Breast epithelium (tissue), 4 donors: ENCODE measurements at places on chromosomes 12 and 14. TPM values are rescaled to one million over a fixed set of nuclear protein-coding genes. Genes with fewer than 3 reads are reported as not detected.

TGM1 gene
- total RNA-seq = 0.32 TPM

DNA sequence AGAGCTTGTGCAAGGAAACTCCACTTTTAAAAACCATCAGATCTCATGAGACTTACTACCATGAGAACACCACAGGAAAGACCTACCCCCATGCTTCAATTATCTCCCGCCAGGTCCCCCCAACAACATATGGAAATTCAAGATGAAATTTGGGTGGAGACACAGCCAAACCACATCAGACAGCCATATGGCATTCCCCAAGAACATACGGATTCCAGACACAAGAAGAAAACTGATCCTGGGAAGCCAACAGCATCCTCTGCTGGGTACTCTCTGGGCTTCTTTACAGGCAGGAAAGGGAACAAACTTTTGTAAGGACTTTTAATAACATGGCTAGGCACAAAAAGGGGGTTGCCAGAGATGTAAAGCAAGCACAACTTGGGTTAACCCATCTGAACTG is 127.2 kb downstream of the TMEM132C start:
- H3K27me3 ChIP-seq = no peaks in the 10 kb centered on the region
- no peaks in the 10 kb centered on the region for H3K36me3 ChIP-seq
- no peak overlapping the region for H3K4me3 ChIP-seq
- no peaks in the 10 kb centered on the region for H3K4me1 ChIP-seq
- H3K27ac ChIP-seq = no peak overlapping the region

DNA sequence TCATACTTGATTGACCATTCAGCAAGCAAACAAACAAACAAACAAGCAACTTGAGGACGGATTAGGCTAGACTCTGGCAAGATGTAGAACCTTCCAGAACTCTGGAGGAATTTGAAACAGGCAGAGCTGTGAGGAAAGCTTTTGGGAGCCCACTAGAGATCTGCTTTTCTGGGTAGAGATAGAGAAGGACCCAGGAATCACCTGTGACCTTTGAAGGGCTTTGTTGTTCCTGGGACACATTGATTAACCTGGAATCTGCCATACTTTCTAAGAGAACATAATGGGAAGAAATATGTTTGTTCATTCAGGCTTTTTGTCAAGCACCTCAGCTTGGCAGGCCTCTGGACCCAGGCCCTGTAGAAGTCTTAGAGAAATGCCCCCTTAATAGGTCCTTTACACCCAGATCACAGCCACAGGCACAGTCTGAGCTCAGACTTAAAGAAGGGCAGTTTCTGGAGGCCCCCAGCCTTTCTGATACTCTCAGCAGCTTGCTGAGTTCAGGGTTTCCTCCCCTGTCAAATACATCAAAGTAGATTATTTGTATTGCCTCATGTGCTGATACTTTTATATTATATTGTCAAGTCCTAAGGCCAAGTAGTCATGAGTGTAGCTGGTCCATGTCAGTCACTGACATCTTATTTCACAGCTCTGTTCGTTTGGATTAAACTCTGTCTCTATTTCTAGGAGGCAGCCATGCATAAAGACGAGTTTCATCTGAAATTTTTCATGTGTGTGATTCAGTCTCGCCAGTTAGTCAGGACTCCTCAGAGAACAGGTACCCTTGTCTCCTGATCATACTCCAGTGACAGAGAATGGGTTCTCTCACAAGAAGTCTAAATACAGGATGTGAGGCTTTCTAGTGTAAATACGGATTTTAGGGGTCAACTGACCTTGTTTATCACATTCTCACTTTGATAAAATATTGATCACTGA is 1.1 kb upstream of the SENP1 start:
- no peaks in the 10 kb centered on the region for H3K36me3 ChIP-seq
- peak overlapping the region; percentile 97 for H3K27ac ChIP-seq
- no peaks in the 10 kb centered on the region for H3K4me1 ChIP-seq
- H3K27me3 ChIP-seq = no peaks in the 10 kb centered on the region

- H3K27ac ChIP-seq = no peak overlapping the region
- H3K27me3 ChIP-seq = no peaks in the 10 kb centered on the region
- H3K36me3 ChIP-seq = no peaks in the 10 kb centered on the region
- peak; percentile 50 for DNase-seq
- H3K4me3 ChIP-seq = no peak overlapping the region
Measured at GRCh38 chr14:20697273-20698017, 8.9 kb downstream of the ANG start.

GRCh38 chr12:40505327-40505726 is 186.9 kb upstream of the CNTN1 start:
- H3K36me3 ChIP-seq = no peaks in the 10 kb centered on the region
- H3K27me3 ChIP-seq = no peaks in the 10 kb centered on the region
- no peak for DNase-seq
- H3K4me3 ChIP-seq = no peak overlapping the region
- H3K4me1 ChIP-seq = no peaks in the 10 kb centered on the region

KRT79 gene
- total RNA-seq = not detected

MOAP1 gene
- total RNA-seq = 29.0 TPM

GALNT8 gene
- total RNA-seq = 2.7 TPM

SPIC gene
- not detected for total RNA-seq

DNA sequence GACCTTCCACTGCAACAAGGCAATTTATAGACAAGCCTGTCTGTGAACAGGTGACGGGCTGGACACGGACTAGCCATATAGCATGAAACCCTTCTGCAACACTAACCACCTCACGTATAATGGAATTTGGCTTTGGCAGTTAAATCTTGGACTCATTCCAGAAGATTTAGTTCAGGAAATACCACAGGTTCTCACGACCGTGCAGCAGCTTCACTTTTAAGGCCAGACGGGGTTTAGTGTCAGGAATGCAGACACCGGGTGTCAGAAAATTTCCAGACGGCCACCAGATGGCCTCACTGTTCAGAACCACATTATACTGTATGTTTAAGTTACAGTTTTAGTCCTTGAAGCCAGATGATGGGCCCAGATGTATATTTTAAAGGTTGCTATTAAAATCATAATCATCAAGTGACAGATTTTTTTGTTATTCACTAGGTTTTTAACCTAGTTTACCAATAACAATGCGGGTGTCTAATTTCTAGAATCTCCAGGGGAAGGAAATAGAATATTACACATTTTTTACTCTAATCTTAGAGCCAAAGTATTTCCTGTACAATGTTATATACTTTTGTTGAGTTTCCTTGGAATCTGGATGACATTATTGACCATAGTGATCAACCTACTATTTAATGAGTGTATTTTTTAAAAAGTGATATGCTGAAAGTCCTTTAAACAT is 90.5 kb upstream of the TMPO start:
- no peak overlapping the region for H3K4me3 ChIP-seq
- DNase-seq = no peak
- no peaks in the 10 kb centered on the region for H3K27me3 ChIP-seq
- H3K27ac ChIP-seq = no peak overlapping the region
- no peaks in the 10 kb centered on the region for H3K4me1 ChIP-seq
- no peaks in the 10 kb centered on the region for H3K36me3 ChIP-seq

VRTN gene
- total RNA-seq = not detected

- H3K4me3 ChIP-seq = no peak overlapping the region
- no peaks in the 10 kb centered on the region for H3K4me1 ChIP-seq
- no peak overlapping the region for H3K27ac ChIP-seq
- H3K36me3 ChIP-seq = no peaks in the 10 kb centered on the region
- peak; percentile 39 for DNase-seq
Measured at GRCh38 chr12:57580466-57580795, 10.6 kb upstream of the PIP4K2C start.

SDSL gene
- total RNA-seq = 4.6 TPM

FGF6 gene
- not detected for total RNA-seq

TEAD4 gene
- 24.3 TPM for total RNA-seq

PGF gene
- total RNA-seq = 3.7 TPM

GRCh38 chr12:110001596-110001995 is 2.4 kb downstream of the ANKRD13A start:
- no peaks in the 10 kb centered on the region for H3K27me3 ChIP-seq
- no peak overlapping the region for H3K4me3 ChIP-seq
- H3K36me3 ChIP-seq = no peaks in the 10 kb centered on the region

GRCh38 chr12:89862511-89863445 is 154.1 kb upstream of the ATP2B1 start:
- no peaks in the 10 kb centered on the region for H3K4me1 ChIP-seq
- H3K27me3 ChIP-seq = no peaks in the 10 kb centered on the region
- no peak for DNase-seq
- H3K4me3 ChIP-seq = peak overlapping the region; percentile 9
- H3K27ac ChIP-seq = no peak overlapping the region

FAM186B gene
- total RNA-seq = 0.59 TPM

- H3K27me3 ChIP-seq = no peaks in the 10 kb centered on the region
- H3K36me3 ChIP-seq = no peaks in the 10 kb centered on the region
- no peak overlapping the region for H3K4me3 ChIP-seq
- DNase-seq = no peak
Measured at GRCh38 chr12:25245491-25245890, 5.2 kb downstream of the KRAS start.

DNA sequence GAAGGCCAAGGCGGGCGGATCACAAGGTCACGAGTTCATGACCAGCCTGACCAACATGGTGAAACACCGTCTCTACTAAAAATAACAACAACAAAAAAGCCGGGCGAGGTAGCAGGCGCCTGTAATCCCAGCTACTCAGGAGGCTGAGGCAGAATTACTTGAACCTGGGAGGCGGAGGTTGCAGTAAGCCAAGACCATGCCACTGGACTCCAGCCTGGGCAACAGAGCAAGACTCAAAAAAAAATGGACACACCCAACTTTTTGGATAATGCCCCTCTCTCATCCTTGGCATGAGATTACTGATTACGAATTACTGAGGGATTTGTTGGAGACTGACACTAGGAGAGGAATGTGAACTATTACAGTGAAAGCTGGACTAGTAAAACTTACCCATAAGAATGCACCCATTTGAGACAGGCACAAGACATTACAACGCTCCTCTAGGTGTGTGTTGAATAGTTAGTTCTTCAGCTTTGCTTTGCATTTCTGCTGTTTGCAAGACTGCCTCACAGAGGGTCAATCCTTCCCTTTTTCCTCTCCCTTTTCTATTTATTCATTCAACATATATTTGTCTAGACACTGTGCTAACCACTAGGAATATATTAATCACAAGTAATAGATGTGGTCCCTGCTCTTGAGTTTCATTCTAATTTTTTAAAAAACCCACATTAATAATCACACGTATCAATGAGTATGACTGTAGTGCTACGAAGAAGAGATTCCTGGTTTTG is 46.0 kb upstream of the OR5AU1 start:
- no peak overlapping the region for H3K27ac ChIP-seq
- H3K4me3 ChIP-seq = no peak overlapping the region
- no peak for DNase-seq
- H3K27me3 ChIP-seq = no peaks in the 10 kb centered on the region

- H3K4me3 ChIP-seq = no peak overlapping the region
- H3K4me1 ChIP-seq = no peaks in the 10 kb centered on the region
- H3K27me3 ChIP-seq = no peaks in the 10 kb centered on the region
- no peak overlapping the region for H3K27ac ChIP-seq
- no peak for DNase-seq
Measured at GRCh38 chr12:1935242-1935641, 16.8 kb upstream of the CACNA2D4 start.

DNA sequence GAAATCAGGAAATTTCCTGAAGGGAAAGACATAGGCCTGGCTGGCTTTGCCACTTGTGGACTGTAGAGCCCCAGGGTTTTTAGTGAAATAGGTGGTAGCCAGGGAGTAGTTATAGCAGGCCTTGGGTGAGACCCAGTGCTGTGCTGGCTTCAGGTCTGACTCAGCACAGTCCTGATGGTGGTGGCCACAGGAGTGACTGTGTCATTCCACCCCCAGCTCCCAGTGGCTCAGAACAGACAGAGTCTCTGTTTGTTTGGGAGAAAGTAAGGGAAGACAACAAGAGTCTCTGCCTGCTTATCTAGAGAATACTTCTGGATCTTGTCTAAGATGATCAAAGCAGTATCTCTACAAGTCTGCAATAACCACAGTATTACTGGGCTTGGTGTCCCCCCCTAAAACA is 27.5 kb upstream of the OR6J1 start:
- no peaks in the 10 kb centered on the region for H3K27me3 ChIP-seq
- H3K27ac ChIP-seq = no peak overlapping the region
- no peaks in the 10 kb centered on the region for H3K4me1 ChIP-seq
- no peak overlapping the region for H3K4me3 ChIP-seq
- no peaks in the 10 kb centered on the region for H3K36me3 ChIP-seq

GRCh38 chr14:53328841-53329240 is 175.7 kb upstream of the DDHD1 start:
- no peaks in the 10 kb centered on the region for H3K27me3 ChIP-seq
- H3K4me1 ChIP-seq = no peaks in the 10 kb centered on the region
- peak overlapping the region; percentile 53 for H3K27ac ChIP-seq
- no peak for DNase-seq
- no peak overlapping the region for H3K4me3 ChIP-seq
- H3K36me3 ChIP-seq = no peaks in the 10 kb centered on the region

APOF gene
- not detected for total RNA-seq

CD69 gene
- total RNA-seq = 21.4 TPM

DNA sequence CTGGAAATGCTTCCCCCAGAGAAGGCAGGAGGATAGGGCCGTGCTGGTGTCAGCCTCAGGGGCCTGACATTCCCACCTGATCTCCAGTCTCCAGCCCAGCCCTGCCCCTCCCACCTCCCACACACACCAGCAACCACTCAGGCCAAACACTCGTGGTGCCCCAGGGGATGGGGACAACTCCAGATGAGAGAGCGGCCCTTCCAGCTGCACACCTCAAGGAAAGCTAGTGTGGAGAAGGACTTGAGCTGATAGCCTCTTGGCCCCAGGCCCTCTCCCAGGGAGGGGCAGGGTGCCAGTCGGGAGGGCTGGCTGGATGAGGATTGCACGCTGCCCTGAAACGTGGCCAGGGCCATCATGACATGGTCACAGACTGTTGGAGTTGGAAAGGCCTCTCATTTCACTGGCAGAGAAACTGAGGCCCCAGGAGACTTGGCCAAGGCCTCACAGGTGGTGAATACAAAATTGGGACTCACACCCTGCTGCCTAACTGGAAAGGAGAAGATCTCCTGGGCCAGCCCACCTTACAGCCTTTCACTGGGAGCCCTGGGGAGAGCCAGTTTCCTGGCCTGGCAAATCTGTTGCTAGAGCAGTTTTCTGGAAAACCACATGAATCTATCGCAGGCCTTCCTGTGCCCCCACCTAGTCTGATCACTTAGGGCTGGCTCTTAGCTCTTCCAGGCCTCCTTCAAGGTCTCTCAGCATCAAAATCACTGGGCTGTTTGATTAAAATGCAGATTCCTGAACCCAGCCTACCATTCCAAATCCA is 52.1 kb downstream of the IRF2BPL start:
- peak overlapping the region; percentile 54 for H3K27ac ChIP-seq
- peaks cover 8% of the 10 kb centered on the region for H3K4me1 ChIP-seq
- H3K4me3 ChIP-seq = no peak overlapping the region

ITFG2 gene
- 22.2 TPM for total RNA-seq

GRCh38 chr12:94994312-94994711 is 9.2 kb downstream of the NDUFA12 start:
- no peak overlapping the region for H3K27ac ChIP-seq
- no peak for DNase-seq
- no peaks in the 10 kb centered on the region for H3K4me1 ChIP-seq
- no peak overlapping the region for H3K4me3 ChIP-seq

OR4K1 gene
- total RNA-seq = not detected

C14orf180 gene
- 4.2 TPM for total RNA-seq
